ENCODE measurements at places on chromosomes 2 and 18.

DNA sequence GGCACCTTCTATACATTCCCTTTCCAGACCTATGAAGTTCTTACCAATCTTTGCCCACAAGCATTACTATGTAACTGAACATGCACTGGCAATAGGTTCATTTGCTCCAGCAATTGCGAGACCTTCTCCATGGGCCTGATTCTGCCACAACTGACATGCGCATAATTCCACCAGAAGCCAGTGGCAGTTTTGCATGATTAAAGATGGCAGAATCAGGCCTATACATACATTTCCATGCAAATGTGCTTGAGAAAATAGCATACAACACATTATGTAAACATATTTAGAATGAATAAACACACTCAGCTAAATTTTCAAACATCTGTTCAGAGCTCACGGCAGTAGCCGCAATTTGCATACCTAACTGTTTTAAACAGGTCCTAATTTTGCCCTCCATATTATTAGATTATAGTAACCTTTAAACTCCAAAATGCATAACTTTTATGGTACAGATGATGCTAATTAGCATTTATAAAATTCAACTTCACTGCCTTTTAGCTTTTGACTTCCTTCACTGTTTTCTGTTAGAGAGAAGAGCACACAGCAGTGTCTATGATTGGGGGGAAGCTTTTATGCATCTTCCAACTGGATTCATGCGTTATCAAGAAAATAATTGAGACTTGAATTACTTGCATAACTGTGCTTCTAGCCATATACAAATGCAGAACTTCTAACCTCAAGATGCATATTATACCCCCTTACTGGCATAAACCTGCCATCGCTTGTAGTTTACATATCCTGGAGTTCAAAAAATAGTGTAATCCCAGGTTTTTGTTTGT is 155.3 kb upstream of the CDH19 start:
- no peak for DNase-seq

DNA sequence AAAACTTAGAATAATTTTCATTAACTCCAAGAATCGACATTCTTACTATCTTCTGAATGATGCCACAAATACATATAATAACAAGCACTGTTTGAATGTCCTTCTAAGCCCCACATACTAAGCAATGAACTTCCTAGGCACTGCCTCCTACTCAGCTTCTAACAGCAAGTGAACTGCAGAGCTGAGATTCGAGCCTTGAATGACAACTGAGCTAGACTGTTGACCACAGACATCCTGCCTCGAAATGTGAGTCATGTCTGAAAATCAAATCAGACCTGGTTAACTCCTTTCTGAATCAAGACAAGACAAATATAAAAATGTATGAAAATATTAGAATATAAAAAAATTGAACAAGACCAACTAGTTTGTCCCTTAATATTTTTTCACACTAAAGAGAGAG is 108.1 kb downstream of the MYT1L start:
- peak; percentile 10 for DNase-seq

DNA sequence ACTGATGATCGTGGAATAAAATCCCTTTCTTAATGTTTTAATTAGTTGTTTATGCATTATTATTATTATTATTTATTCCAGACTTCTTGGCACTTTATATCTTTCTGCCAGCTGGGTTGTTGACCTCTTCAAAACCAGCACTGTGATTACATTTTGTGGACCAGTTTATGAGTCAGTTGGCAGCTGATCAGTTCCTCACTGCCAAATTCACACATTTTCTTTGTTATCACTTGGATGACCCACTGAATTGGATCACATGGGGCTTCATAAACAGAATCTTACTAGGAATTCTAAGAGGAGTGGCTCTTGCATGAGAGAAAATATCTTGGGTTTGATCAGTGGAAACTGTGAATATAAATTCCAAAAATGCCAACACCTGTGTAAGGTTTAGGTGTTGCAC is 321.8 kb upstream of the SPRED2 start:
- no peak for DNase-seq

GRCh38 chr2:200786826-200787225 is 24.9 kb upstream of the BZW1 start:
- DNase-seq, result peak; percentile 73

DNA sequence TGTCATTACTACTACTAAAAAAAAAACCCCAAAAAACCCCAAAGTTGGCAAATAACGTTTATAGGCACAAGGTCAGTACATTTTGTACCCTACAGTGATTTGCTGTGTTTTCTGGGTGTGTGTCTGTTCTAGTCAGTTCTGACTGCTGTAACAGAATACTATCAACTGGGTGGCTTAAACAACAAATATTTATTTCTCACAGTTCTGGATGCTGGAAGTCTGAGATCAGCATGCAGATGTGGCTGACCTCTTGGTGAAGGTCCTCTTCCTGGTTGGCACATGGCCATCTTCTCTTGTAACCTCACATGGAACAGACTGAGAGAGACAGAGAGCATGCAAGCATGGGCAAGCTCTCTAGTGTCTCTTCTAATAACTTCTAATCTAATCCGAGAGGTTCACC is 103.1 kb downstream of the CERS6 start:
- no peak for DNase-seq

- no peak for DNase-seq
These were observed 267.6 kb downstream of the BCL2 start for GRCh38 chr18:63051928-63052327.

GRCh38 chr2:230930928-230931555 is 6.0 kb upstream of the GPR55 start:
- DNase-seq, result no peak

GRCh38 chr2:132429941-132430573 is 13.5 kb downstream of the GPR39 start:
- no peak for DNase-seq

- no peak for DNase-seq
These were observed 62.1 kb downstream of the SIGLEC15 start for GRCh38 chr18:45887585-45887984.

DNA sequence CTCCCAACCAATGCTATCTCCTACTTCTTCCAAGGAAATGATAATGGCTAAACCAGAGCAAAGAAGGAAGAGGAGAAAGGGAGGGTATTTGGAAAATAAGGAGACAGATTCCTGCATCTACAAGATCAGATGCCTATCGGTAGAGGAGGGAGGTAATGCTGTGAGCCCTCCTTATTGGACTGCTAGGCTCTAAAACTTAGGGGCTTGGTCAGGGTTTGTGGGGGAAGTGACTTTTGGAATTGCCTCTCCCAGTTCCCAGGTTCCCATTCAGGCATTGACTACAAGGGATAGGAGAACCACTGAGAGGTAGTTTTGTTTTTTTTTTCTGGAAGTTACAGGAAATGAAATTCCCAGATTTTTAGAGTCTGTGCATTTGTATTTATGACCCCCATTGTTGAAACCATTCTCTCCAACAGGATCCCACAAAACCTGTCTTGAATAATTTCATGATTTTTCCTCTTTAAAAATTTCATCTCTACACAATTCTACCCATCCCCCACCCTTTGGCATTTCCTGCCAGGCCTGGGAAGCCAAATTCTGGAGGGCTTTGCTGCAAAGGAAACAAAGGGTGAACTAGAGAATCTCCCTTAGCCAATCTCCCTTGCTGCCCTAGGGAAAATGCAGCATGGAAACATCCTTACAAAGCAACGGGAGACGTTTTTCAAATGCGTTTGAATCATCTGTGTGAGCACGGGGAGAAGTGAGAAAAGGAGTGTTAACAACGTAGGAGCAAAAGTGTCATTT is 282.1 kb upstream of the EPAS1 start:
- peak; percentile 72 for DNase-seq

DNA sequence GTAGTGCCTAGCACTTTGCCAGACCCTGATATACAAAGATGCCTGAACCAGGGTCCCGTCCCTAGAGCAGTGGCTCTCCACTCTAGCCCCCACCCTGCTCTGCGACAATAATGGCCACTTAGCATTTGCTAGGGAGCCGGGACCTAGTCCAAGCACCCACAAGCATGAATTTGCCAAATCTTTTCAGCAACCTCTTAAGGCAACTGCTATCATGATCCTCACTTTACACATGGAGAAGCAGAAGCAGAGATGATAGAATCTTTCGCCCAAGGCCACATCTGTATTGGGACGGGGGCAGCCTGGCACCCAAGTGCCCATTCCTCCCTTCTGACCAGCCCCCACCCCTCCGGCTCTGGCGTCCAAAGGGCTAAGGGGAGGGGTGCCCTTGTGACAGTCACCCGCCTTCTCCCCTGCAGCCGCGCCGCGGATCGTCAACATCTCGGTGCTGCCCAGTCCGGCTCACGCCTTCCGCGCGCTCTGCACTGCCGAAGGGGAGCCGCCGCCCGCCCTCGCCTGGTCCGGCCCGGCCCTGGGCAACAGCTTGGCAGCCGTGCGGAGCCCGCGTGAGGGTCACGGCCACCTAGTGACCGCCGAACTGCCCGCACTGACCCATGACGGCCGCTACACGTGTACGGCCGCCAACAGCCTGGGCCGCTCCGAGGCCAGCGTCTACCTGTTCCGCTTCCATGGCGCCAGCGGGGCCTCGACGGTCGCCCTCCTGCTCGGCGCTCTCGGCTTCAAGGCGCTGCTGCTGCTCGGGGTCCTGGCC is 13.0 kb downstream of the SIGLEC15 start:
- no peak for DNase-seq

DNA sequence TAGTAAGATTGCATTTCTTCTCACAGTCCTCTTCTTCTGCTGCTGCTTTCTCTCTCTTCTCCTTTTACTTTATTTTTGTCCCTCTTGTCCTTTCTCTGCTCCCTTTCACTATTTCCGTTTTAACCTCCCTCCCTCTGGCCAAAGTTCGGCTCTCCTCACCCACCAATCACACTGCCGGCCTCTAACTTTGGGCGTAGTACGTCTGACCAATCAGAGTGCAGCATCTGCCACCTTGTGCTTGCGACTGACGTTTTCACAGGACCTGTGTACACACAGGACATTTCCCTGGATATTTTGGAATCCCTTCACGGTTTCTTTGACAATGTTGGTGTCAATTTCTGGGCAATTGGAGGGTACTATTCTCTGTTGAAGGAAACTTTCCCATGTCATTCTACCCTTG is 22.6 kb upstream of the ICOS start:
- no peak for DNase-seq

DNA sequence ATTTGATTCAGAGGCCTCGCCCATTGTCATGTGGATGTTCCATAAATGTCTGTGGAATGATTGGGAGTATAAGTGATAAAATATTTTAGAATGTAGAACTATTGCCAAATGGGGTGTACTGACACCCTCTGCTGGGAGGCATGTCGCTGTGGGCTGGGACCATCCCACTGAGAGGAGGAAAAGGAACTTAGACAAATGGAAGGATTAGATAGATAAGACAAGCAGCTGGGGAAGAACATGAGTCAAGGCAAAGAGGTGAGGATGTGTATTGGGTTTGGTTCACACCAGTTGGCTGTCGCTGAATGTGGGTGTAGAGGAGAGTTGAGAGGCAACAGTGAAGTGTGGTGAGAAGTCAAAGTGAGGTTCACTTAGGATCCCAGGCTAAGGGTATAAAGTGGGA is 4.0 kb downstream of the C2orf74 start:
- DNase-seq, result no peak

GRCh38 chr2:85240055-85240454 is 87.7 kb downstream of the TGOLN2 start:
- no peak for DNase-seq

DNA sequence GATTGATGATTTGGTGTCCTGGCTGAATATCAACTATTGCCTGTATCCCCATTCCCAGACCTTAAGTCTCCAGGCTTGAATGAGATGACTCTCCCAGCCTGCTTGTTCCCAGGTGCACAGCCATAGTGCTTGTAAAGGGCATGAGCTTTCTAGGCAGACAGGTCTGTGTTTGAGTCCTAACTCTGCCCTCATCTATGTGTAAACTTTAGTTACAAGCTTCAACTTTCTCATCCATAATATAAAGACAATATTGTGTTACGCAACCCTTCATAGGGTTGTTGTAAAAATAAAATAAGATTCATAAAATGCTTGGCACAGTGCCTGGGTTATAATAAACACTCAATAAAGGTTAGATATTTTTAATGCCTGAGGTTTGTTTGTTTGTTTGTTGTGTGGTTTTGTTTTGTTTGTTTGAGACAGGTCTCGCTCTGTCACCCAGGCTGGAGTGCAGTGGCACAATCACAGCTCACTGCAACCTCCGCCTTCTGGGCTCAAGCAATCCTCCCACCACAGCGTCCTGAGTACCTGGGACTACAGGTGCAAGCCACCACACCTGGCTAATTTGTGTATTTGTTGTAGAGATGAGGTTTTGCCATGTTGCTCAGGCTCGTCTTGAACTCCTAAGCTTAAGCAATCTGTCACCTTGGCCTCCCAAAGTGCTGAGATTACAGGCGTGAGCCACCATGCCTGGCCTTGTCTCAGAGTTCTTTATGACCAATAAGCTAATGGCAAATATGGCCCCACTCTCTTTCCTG is 89.4 kb upstream of the MAPRE2 start:
- DNase-seq, result no peak

DNA sequence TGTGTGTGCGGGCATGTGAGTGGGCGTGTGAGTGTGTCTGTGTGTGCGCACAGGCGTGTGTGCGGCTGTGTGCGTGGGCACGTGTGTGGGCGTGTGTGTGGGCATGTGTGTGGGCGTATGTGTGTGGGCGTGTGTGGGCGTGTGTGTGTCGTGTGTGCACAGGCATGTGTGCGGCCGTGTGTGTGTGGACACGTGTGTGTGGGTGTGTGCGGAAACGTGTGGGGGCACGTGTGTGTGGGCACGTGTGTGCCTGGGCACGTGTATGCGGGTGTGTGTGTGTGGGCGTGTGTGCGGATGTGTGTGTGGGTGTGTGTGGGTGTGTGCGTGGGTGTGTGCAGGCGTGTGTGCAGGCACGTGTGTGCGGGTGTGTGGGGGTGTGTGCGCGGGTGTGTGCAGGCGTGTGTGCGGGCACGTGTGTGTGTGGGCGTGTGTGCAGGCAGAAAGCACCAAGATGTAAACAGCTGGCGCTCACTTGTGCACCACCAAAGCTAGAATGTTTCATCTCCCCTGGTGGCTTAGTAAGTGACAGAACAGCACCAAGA is 31.2 kb upstream of the ALKAL2 start:
- no peak for DNase-seq

DNA sequence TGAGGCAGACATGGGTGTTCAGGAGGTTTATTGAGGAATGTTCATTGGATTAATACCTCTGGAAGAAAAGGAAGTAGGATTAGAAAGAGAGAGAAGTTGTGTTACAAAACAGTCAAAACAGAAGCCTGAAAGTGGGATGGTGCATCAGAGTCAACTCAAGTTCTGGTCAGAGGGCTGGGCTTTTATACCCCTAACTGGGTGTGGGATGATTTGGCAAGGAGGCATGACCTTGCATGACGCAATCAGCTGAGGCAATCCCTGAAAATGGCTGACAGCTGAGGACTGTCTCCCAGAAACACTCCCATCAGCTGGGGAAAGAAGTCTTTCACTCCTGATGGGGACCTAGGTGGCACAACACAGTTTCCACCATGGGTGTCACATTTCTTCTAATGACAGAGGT is 818.2 kb downstream of the SATB2 start:
- DNase-seq, result no peak

DNA sequence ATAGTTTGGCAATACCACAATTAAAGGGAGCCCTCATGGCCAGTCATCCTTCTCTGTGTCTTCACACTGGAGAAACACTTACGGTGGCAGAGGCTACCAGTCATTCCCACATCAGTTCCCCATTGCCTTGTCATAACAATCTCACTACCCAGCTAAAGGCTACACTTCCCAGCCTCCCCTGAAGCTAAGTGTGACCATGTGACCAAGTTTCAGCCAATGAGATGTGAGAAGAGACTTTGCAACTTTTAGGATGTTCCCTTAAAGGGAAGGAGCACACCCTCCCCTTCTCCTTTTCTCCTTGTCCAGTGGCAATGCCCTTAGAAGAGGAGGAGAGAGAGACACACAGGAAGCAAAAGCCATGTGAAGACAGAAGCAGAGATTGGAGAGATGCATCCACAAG is 89.0 kb upstream of the RAB12 start:
- no peak for DNase-seq

Data from fibroblast of upper back skin (primary cell).